ENCODE measurements at places on chromosomes 3 and 15.

GRCh38 chr3:119598410-119599098 is 869 bp downstream of the PLA1A start:
- no peak for DNase-seq

DNA sequence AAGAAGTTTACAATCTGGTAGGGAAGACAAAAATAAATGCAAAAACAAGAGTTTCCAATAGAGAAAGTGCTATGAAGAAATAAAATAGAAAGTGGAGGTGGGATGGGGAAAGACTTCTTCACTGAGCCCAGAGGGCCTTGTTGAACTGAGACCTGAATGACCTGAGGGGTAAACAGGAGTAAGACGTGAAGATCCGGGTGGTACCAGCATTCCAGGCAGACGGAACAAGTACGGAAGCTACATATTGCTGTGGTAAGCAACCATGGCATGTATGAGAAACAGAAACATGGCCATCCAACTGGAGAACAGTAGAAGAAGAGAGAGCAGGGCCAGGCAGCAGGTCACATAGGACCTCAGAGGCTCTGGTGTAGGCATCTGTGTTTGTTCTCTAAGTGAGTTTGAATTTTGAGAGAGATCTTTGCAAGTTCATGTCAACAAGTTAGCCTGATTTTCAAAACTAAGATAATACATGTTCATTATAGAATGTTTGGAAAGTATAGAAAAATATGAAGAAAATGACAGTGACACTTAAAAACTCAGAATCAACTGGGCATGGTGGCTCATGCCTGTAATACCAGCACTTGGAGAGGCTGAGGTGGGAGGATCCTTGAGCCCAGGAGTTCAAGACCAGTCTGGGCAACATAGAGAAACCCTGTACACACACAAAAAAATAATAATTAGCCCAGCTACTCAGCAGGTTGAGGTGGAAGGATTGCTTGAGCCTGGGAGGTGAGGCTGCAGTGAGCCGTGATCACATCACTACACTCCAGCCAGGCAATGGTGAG is 64.3 kb downstream of the SLC49A4 start:
- DNase-seq, result no peak

DNA sequence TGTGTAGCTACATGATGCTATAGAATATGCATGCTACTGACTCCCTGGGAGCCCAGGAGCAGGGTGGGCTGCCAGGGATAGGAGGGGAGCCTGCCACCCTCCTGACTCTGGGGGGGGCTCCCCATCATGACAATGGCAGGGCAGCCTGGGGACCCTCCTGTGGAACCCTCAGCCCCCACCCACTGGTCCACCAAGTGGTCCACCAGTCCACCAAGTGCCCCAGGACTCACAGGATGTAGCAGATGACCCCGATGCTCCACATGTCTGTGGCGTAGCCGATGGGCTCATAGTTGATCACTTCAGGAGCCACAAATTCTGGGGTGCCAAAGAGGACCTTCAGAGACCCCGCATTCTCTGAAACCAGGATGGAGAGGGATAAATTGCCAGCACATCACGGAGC is 53.0 kb upstream of the HACD2 start:
- no peak for DNase-seq

GRCh38 chr15:99006904-99007495 is 592 bp downstream of the PGPEP1L start:
- no peak for DNase-seq

DNA sequence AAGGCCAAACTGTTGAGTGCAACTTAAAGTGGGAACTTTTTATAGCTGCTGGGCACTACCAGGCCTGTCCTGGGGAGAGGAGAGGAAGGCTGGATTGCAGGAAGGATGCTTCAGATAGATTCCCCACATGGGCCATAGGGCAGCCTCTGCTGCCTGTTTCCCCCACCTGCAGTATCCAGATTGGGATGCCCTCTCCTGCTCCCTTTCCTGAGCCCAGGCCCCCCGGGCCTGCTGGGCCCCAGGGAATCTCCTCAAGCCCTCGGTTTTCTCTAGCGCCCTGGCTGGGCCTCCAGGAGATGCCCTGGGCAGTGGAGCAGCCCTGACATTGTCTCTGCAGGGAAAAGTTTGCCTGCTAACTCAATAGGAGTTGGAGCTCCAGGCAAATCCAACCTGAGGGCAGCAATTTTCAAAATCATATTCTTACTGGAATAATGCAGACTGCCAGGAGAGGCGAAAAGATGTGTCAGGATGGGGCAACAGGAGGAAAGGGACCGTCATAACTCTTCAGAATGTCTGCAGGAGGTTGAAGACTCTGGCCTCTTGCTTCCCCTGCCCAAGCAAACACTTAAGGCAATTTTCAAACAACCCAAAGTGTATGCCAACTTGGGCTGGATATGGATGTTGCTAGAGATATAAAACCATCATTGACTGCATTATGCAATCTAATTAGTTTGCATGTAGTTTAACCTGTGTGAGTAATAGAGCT is 4.4 kb downstream of the NR2F2 start:
- DNase-seq, result no peak

GRCh38 chr3:41629072-41629471 is 332.8 kb downstream of the ULK4 start:
- DNase-seq, result no peak

- DNase-seq, result peak; percentile 88
These were observed 1.3 kb upstream of the KLHL40 start for GRCh38 chr3:42683875-42684598.

- no peak for DNase-seq
These were observed 11.1 kb upstream of the CHRNB4 start for GRCh38 chr15:78651930-78652615.

GRCh38 chr3:73478858-73479257 is 145.9 kb downstream of the PDZRN3 start:
- DNase-seq, result no peak

DNA sequence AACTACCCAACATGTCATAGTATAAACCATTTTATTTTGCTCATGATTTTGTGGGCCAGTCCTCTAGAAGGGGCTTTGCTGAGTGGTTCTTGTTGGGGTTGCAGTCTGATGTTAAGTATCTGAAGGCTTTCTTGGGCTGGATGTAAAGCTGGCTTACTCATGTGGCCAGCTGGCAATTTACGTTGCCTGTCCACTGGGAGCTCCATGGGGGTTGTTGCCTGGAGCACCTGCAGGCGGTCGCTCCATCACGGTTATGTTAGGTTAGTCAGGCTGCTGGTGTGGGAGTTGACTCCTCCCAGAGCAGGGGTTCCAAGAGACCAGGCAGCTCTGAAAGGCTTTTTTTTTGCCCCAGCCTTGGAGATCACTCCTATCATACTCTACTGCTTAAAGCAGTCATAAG is 98.1 kb downstream of the NR1D2 start:
- DNase-seq, result no peak

All from RWPE2 (cell line).